Stomach (tissue), 19 donors: ENCODE measurements at places on chromosomes 12 and 14. TPM values are rescaled to one million over a fixed set of nuclear protein-coding genes. Genes with fewer than 3 reads are reported as not detected.

LTB4R gene
- 92.8 TPM for total RNA-seq

PRH2 gene
- total RNA-seq: not detected

CLEC4D gene
- total RNA-seq: not detected

SSTR1 gene
- 1.2 TPM for total RNA-seq

PAX9 gene
- total RNA-seq: 0.37 TPM

KTN1 gene
- total RNA-seq: 66.5 TPM

DAO gene
- not detected for total RNA-seq

DNAH10 gene
- not detected for total RNA-seq

LRRIQ1 gene
- total RNA-seq: not detected

RASSF8 gene
- 66.8 TPM for total RNA-seq

SCNN1A gene
- total RNA-seq: 486 TPM

TC2N gene
- total RNA-seq: 162 TPM

GOLGA3 gene
- 204 TPM for total RNA-seq

PDZRN4 gene
- 29.0 TPM for total RNA-seq

RD3L gene
- not detected for total RNA-seq

RASSF9 gene
- total RNA-seq: 0.45 TPM

OTX2 gene
- total RNA-seq: not detected

RARG gene
- 3.6 TPM for total RNA-seq

RTL1 gene
- not detected for total RNA-seq

FAR2 gene
- 2.3 TPM for total RNA-seq

SENP1 gene
- total RNA-seq: 14.2 TPM

IFT81 gene
- 2.0 TPM for total RNA-seq

RPL10L gene
- total RNA-seq: not detected

TAS2R19 gene
- 21.8 TPM for total RNA-seq

RND1 gene
- 3.5 TPM for total RNA-seq

VWF gene
- 70.6 TPM for total RNA-seq

GLIPR1L1 gene
- not detected for total RNA-seq

COCH gene
- not detected for total RNA-seq

MDGA2 gene
- 0.14 TPM for total RNA-seq

ALG10B gene
- 2.9 TPM for total RNA-seq

LRCOL1 gene
- not detected for total RNA-seq

GMPR2 gene
- 204 TPM for total RNA-seq

MFAP5 gene
- 282 TPM for total RNA-seq

C3AR1 gene
- total RNA-seq: not detected

CKAP4 gene
- 71.0 TPM for total RNA-seq

FANCM gene
- total RNA-seq: 2.9 TPM

SPRING1 gene
- 19.5 TPM for total RNA-seq

NANOG gene
- not detected for total RNA-seq

G2E3 gene
- 8.3 TPM for total RNA-seq

KRT73 gene
- not detected for total RNA-seq

ARMH4 gene
- 1.9 TPM for total RNA-seq

ABHD4 gene
- 27.7 TPM for total RNA-seq
